Activated CD4-positive, alpha-beta T cell treated with anti-CD3 and anti-CD28 coated beads for 1 hour (primary cell): ENCODE measurements at places on chromosomes 1 and 21.

GRCh38 chr1:53573931-53574330 is 114.7 kb downstream of the DMRTB1 start:
- no peak for DNase-seq

- no peak for DNase-seq
These were observed 33.1 kb downstream of the SIPA1L2 start for GRCh38 chr1:232596666-232597303.

GRCh38 chr1:116806671-116807070 is 52.4 kb downstream of the CD2 start:
- DNase-seq = no peak

GRCh38 chr1:189185097-189185496 is 1292.6 kb downstream of the BRINP3 start:
- no peak for DNase-seq

GRCh38 chr1:159936273-159936904 is 9.0 kb downstream of the IGSF9 start:
- peak; percentile 69 for DNase-seq

GRCh38 chr1:15577691-15578090 is 7.2 kb downstream of the AGMAT start:
- DNase-seq = no peak

GRCh38 chr1:180907313-180908055 is 5.2 kb upstream of the KIAA1614 start:
- no peak for DNase-seq

- no peak for DNase-seq
These were observed 384.7 kb downstream of the LRRIQ3 start for GRCh38 chr1:73813236-73813635.
